ENCODE measurements at places on chromosomes 13 and 19. TPM values are rescaled to one million over a fixed set of nuclear protein-coding genes. Genes with fewer than 3 reads are reported as not detected.

DNA sequence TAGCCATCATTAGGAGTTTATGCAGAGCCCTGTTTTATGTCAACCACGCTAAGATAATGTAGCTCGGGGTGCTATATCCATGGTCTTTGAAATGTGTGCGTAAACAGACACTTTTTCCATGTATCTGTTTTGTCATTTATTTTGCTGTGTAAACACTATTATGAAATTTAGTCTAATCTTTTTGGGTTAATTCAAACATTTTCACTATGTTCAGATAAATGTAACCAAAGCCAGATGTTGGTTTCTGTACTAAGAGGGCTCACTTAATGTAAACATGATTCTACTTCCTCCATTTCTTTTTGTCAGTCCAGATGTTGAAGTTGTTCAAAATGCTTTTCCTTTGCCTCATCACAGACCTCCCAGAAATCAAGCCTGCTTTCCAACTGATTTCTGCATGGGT lies 499.5 kb upstream of the GPC6 start:
- no peak for DNase-seq

DNA sequence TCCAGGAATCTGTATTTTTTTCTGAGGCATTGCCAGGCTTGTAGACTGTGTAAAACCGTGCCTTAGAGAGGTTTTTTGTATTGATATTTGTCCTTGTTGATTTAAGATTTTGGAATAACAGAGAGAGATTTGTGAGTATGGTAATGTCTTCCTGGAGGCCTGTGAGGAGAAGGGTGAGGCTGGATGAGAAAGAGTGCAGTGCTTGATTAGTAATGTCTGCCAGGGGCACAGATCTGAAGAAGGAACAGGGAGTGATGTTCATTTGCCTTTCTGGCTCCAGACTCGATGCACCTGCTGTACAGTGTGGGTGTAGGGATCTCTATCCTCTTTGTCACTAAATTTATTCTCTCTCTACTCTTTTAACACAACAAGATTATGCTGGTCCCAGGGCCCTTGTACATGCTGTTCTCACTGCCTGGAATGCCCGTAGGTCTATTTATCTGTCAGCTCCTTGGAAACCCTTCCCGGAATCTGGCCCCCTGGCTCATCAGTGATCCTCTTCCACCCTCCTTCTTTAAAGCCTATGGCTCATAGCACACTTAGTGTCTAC lies 4.2 kb downstream of the FIZ1 start:
- DNase-seq = no peak

DNA sequence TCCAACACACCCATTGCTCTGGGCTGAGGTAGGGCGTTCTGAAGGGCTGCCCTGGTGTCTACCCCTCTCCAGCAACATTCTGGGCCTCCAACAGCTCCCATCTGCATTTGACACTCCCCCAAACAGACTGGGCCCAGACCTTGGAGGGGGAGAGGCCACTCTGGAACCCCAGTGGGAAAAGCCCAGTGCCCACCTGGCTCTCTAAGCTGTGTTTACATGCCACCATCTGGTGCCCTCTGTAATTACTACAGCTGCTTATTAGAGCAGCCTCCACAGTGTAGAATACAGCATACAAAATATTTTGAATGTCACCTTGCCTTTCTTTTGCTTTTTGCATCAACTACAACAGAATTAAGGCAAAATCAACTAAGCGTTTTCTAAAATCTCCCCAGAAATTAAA lies 35.8 kb upstream of the TM9SF2 start:
- no peak for DNase-seq

DNA sequence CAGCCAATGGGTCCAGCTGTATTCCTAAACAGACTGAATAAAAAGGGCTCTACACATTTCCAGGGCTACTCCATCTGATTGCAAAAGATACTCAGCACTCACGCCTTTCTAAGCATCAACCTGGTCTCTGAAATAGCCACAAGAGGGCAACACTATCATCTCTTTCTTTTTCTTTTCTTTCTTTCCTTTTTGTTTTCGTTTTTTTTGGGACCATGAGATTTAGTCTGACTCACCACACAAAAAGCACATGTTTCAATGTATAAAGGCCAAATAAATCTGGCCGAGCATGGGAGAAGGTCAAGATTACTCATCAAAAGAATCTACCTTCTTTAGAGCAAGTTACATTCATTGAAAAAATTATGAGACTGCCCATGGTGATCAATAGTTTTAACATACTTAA lies 805.6 kb upstream of the ARGLU1 start:
- no peak for DNase-seq

The NKG7 gene
- total RNA-seq = not detected

Data from mesothelial cell of epicardium (in vitro differentiated cells).